ENCODE measurements at places on chromosomes 12 and 14. TPM values are rescaled to one million over a fixed set of nuclear protein-coding genes. Genes with fewer than 3 reads are reported as not detected.

DNA sequence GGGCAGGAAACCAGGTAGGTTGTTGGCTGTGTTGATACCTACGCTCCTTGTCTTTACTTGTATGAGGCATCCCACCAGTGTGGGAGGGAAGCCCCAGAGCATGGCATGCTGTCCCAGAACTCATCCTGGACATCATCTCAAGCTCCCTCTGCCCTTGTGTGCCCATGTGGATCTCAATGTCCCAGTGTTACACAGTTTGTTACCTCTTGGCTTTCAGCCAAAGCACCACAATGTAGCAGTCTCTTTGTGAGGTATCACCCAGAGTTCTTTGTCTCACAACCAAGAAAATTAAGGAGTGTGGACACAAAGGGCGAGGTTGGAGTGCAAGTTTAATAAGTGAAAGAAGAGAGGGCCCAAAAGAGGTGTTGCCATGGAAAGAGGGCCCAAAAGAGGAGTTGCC, 43.1 kb upstream of the CDKN3 start:
- DNase-seq: no peak

DNA sequence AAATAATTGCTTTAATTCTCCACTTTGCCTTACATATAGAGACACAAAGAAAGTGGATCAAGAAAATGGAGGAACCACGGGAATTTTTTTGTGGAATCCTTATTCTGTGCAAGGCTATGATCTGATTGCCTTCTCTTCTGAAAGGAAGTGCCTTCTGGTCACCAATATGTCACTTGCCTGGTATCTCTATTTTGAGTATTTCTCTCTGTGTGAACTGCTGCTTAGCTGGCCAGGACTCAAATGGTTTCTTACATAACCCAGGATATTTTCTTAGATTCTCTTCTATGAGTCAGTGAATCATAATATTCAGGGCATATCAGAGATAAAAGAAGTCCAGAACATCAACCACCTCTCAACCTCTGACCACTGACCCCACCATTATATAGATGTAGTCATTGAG, 156.1 kb downstream of the DIO2 start:
- no peak for DNase-seq

PIP4P1 gene
- total RNA-seq: 13.8 TPM

ASB2 gene
- 48.3 TPM for total RNA-seq

DHH gene
- 2.4 TPM for total RNA-seq

DNA sequence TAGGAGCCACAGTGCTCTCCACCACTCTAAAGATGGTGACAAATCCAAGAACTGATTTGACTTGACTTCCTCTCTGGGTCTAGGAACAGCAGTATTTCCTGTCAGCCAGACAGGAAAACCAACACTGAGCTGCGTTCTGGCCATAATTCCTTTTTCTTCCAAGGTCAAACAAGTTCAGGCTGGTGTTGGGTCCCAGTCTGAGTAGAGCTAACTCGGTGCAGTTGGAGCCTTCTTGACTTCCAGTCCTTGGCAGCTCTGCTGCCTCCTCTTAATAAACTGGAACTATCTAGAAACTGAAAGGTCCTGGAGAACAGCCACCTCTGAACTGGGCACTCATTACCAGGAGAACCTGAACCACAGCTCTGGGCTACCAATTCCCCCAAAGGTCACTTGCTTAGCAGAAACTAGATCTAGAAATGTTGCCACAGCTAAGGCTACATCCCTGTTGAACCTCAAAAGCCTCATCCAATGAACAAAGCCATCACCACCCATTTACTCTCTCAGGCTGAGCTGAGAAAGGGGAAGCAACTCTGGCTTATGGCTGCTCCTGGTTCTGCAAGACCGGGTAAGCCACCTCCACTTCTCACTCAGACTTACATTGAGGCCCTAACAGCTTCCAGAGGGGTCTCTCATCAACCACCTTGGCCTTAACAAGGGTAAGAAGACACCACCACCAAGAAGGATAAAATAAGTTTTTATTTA, 27.7 kb downstream of the MAX start:
- no peak for DNase-seq

DNA sequence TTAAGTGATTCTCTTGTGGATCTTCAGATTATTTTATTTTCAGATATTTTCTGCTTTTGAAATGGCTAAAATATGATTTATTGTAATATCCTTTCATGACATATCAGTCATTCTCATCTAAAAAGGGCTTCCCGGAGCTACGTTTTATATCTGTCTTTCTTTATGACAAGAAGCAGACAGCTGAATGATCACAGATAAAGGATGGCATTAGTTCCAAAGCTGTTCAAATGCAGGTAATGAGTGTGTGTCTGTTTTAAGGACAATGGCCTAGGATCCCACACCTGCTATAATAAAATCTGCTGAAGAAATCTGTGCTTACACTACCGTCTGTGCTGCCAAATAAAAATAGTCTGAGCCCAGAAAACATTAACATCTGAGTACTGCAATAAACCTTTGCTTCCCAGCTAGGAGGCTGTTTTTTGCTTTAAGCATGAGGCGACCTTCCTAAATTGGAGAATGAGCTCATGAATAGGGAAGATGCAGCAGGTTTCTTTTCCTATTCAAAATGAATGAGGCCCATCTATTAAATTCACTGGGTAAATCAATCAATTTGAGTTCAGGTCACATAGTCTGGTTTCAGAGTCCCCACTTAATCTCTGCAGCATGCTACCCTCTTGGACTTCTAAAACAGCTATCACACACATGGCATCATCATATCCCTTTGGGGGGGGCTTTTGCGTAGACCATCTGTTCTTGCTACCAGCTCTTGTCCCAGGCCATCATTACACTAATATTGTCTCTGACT, 498.5 kb downstream of the NELL2 start:
- no peak for DNase-seq

NFE2 gene
- not detected for total RNA-seq

DNA sequence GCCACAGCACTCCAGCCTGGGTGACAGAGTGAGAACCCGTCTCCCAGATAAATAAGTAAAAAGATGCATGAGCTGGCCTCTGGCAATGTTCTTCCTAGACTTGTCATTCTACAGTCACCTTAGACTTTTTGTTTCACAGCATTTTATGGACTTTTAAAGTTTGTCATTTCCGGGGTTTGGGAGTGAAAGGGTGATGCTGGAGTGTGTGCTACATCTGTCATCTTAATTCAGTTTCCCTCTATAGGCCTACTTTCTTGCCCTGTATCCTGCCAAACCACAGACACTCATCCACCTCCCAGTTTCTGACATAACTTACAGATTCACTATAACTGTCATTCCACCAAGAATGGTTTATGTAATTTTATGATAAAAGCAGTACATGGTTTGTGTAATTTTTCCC, 166.7 kb upstream of the PARP11 start:
- DNase-seq: no peak

GRCh38 chr12:3988519-3989217, 115.5 kb upstream of the PARP11 start:
- no peak for DNase-seq
